ENCODE measurements at places on chromosomes 6 and 20.

GRCh38 chr6:123841067-123841896, 37.6 kb downstream of the NKAIN2 start:
- peak; percentile 14 for DNase-seq

DNA sequence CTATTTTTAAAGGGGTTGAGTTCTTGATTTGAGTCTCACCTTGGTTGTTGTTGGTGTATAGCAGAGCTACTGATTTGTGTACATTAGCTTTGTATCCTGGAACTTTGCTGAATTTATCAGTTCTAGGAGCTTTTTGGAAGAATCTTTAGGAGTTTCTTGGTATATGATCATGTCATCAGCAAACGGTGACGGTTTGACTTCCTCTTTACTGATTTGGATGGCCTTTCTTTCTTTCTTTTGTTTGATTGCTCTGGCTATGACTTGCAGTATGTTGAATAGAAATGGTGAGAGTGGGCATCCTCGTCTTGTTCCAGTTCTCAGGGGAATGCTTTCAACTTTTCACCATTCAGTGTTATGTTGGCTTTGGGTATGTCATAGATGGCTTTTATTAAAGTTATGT, 64.0 kb downstream of the CDYL start:
- DNase-seq: no peak

DNA sequence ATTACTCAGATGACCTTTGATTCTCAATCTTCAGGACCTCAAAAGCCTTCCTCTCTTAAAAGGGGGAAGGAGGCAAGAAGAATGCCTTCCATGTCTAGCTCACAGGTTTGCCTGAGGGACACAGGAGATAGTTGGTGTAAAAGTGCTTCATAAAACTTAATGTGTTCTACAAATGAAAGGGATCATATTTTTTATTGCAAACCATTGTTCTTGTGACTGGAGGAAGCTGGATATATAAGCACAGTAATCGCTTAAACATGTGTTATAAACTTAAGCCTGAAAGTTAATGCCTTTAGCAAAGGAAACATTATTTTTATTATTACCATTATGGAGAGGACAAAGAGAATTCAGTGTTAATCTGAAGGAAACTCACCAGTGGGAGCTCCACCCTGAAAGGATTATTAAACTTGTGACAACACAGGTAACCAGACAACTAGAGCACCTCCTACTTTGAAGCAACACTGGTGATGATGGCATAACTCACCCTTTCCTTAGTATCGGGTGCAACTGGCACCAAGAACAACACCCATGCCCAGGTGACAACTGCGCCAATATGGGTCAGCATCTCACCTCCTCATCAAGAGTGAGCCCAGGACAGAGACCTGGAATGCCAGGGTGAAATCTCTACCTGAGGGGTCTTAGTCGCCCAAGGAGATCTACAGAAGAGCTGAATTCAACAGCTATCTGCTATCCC, 288.7 kb upstream of the PRDM1 start:
- no peak for DNase-seq

DNA sequence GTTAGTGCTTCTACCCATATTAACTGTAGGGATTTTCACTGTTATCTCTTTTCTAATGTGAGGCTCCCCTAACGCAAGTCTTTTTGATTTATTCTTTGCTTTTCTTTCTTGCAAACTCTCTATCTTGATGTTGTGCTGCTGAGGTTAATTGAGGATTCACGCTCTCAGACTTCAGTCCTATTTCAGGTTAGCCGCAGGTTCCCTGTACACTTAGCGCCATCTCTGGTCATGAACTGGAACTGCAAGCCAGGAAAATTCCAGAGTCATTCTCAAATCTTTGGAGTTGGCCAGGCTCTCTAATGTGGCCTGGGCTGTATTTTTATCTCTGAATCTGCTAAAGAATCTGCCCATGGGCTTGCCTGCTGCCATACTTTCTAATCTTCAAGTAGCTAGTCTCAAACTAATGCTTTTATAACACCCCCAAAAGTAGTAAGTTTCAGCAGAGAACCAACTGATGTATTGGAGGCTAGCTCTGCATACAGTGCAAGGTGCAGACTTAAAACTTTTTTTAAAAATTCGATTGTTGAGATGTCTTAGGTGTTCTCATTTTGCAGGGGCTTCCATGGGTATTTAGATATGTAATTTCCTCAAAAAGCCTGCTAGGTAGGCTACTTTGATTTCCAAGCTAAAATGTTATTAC, 91.1 kb upstream of the OPRM1 start:
- peak; percentile 15 for DNase-seq

GRCh38 chr6:136719280-136720044, 72.8 kb downstream of the MAP3K5 start:
- no peak for DNase-seq

DNA sequence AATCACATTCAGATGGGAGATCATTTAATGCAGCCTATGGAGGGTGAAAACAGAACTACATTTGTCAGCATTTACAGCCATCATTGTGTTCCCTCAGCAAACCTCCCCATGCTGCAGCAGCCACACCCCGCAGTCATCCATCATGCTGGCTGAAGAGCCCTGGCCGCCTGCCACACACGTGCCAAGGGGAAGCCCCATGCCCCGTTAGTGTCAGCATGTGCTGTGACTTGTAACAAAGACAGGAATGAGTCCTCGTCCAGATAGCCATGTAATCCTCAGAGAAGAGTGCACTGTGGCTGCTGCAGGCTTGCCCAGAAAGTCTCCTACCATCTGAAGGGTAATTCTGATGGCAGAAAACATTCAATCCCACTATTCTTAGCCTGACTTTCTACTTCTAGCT, 1097.8 kb downstream of the KIF16B start:
- peak; percentile 13 for DNase-seq

DNA sequence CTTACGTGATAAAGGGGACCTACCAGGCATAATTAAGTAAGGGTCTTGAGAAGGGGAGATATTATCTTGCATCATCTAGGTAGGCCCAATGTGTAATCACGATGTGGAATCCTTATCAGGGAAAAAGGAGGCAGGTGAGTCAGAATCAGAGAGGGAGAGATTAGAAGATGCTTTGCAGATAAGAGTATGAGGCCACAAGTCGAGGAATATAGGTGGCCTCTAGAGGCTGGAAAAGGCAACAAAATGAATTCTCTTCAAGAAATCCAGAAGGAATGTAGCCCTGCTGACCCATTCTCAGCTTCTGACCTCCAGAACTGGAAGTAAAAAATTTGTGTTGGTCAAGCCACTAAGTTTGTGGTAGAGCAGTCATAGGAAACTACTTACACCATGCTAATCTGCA, 11.0 kb upstream of the ENPP4 start:
- no peak for DNase-seq

- DNase-seq: peak; percentile 10
These were observed 740 bp downstream of the NELFCD start for GRCh38 chr20:58981628-58982364.

- DNase-seq: no peak
These were observed 80.9 kb downstream of the WASF1 start for GRCh38 chr6:110098511-110099116.

DNA sequence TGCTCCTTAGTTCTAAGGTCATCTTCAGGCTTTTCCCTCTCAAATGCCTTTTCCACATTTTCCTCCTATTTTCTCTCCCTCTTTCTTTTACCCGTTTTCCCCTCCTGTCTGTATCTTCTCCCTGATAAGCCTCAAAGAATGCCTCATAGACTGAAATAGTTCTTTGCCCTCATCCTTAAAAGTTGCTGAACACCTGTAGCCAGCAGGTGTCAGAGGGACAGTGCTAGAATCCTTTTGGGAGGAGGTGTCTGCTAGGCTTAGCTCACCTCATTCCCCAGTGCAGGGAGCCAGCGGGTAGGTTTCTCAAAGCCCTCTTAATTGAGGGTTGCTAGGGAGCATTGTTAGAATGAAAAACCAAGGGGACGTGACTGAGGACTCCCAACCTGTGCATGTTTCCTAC, 204.0 kb downstream of the TSHZ2 start:
- DNase-seq: no peak

GRCh38 chr6:139239064-139239463, 52.7 kb downstream of the TXLNB start:
- no peak for DNase-seq

GRCh38 chr6:157486572-157486971, 105.6 kb downstream of the ZDHHC14 start:
- DNase-seq: no peak

All from NCI-H1092 treated with DMSO at 0.1 percent for 48 hours (cell line).